ENCODE measurements at places on chromosomes 2 and 18. TPM values are rescaled to one million over a fixed set of nuclear protein-coding genes. Genes with fewer than 3 reads are reported as not detected.

LRRC30 gene
- total RNA-seq, result not detected

ALLC gene
- total RNA-seq, result not detected

ASPRV1 gene
- 0.34 TPM for total RNA-seq

LBX2 gene
- 1.3 TPM for total RNA-seq

SLC38A11 gene
- not detected for total RNA-seq

C2orf66 gene
- total RNA-seq, result not detected
